Non-pigmented ciliary epithelial cell (primary cell): ENCODE measurements at places on chromosomes 2 and 18.

GRCh38 chr2:176473177-176473576 is 203.9 kb downstream of the MTX2 start:
- DNase-seq: no peak

- DNase-seq: no peak
Measured at GRCh38 chr2:69973335-69973735, 11.9 kb upstream of the ASPRV1 start.

DNA sequence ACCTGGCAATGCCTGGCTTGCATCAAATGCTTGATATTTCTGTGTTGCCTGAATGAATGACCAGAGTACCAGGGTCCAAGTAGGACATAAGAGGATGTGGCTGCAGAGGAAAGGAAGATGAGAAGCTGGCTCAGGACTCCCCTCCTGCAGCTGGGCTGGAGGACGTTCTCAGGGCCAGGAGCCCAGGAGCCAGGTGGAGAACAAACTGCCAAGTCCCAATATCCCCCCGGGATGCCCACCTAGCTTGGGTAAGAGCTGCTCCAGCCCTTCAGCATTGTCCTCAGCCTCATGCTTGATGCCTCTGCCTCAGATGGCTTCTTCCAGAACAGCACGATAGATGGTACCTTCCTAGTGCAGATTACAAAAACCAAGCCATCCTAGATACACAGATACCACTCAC is 8.6 kb upstream of the ATP6V1B1 start:
- no peak for DNase-seq

GRCh38 chr18:10417191-10417590 is 37.2 kb upstream of the APCDD1 start:
- DNase-seq: no peak

GRCh38 chr2:198100346-198100745 is 296.0 kb downstream of the PLCL1 start:
- peak; percentile 10 for DNase-seq

DNA sequence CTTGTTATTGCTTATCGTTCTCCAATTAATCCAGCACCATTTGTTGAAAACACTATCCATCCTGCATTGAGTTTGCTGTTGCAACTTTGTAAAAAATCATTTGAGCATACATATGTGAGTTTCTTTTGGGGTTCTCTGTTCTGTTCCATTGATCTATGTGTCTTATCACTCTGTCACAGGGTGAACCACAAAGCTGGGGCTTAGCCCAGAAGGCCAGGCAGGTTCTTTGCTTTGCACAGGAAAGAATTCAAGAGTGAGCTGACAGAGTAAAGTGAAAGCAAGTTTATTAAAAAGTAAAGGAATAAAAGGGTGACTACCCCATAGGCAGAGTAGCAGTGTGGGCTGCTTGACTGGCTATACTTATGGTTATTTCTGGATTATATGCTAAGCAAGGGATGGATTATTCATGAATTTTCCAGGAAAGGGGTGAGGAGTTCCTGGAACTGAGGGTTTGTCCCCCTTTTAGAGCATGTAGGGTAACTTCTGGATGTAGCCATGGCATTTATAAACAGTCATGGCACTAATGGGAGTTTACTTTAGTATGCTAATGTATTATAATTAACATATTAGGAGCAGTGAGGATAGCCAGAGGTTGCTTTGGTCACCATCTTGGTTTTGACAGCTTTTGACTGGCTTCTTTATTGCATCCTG is 46.8 kb downstream of the RNF138 start:
- DNase-seq: no peak

GRCh38 chr2:101412092-101412694 is 24.9 kb upstream of the CREG2 start:
- no peak for DNase-seq

DNA sequence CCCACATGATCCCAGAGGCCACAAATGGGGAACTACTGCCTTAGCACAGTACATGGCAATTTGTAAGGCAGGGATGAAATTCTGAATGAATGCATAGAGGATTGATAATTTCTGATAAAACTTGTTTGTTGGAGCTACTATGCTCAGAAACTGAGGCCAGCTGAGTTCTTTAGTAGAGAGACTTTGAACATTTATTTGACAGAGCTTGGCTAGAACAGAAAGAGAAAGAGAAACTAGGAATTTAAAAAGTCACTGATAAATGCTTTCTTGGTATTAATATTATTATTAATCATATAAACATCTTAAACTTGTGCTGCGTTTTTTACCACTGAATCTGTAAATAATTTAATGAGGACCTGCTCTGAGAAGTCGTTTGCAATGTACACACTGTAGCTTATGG is 923.7 kb upstream of the CNTNAP5 start:
- no peak for DNase-seq

GRCh38 chr2:72745679-72746368 is 80.0 kb downstream of the EXOC6B start:
- peak; percentile 36 for DNase-seq

DNA sequence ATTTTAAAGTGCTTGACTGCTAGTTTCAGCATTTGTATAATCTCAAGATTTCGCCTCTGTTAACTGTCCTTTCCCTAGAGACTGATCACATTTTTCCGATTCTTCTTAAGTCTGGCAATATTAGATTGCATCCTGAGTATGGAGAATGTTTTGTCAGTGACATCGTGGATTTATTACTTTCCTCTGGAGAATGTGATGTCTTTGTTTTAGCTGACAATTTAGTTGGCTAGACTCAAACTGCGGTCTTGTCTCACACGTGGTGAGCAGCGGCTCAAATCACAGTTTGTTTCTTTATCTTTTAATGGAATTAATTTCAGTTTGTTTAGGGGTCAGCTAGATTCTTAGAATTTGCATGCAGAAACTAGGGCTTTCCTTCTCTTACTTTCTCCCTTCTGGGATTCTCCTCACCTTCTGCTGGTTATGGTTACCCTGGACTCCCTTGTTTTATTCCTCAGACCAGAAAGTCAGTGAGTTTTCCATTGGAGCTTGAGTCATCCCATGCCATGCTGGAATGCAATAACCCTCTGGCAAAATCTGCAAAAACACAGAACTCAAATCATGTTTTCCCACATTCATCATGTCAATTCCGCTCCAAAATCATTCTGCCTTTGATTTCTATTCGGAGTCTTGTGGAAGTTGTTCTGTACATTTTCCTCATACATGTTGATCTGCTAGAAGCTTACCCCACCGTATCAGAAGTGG is 327.2 kb upstream of the TRIB2 start:
- DNase-seq: no peak

DNA sequence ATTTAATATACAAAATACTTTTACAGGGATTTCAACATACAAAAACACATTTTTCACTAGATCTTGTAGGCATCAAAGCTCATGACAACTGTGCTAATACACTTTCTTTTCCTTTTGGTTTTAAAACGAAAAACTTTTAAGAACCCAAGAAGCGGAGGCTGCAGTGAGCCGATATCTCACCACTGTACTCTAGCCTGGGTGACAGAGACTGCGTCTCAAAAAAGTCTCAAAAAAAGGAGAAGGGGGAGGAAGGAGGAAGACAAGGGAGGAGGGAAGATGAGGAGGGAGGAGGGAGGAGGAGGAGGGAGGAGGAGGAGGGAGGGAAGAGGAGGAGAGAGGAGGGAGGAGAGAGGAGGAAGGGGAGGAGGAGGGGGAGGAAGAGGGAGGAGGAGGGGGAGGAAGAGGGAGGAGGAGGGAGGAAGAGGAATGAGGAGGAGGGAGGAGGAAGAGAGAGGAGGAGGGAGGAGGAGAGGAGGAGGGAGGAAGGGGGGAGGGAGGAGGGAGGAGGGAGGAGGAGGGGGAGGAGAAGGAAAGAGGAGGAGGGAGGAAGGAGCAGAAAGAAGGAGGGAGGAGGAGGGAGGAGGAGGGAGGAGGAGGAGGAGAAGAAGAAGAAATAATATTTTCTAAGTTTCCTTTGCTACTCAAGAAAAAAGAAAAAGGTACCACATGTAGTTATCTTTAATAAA is 13.8 kb downstream of the ROCK2 start:
- no peak for DNase-seq

GRCh38 chr2:239644011-239644410 is 243.2 kb upstream of the HDAC4 start:
- no peak for DNase-seq
